NCI-H1105 (cell line): ENCODE measurements at places on chromosomes 5 and 9.

DNA sequence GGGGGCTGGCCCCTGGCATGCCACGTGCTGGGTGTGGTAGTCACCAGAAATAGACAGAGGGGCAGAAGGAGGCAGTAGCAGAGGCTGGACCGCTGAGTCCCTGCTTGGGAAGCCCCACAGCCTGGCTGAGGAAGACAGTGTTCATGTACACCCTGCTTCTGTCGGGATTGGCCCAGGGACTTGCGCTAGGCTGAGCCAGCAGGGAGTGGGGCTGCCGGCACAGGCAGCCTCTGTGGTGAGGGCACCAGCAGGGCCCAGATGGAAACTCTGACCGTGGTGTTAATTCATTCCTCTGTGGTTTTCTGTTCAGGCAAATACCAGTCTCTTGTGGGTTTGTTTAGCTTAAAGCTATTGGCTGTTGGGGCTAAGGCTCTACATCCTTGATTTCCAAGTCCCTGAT, 108.6 kb upstream of the RAD23B start:
- no peak for DNase-seq

GRCh38 chr9:97598461-97599288, 34.5 kb downstream of the TSTD2 start:
- DNase-seq: peak; percentile 53

- DNase-seq: no peak
These were observed 922.2 kb upstream of the SEMA6A start for GRCh38 chr5:117496801-117497200.

GRCh38 chr9:93288341-93288740, 104.4 kb downstream of the WNK2 start:
- DNase-seq: no peak

GRCh38 chr9:72509635-72510034, 11.8 kb upstream of the TMC1 start:
- no peak for DNase-seq

DNA sequence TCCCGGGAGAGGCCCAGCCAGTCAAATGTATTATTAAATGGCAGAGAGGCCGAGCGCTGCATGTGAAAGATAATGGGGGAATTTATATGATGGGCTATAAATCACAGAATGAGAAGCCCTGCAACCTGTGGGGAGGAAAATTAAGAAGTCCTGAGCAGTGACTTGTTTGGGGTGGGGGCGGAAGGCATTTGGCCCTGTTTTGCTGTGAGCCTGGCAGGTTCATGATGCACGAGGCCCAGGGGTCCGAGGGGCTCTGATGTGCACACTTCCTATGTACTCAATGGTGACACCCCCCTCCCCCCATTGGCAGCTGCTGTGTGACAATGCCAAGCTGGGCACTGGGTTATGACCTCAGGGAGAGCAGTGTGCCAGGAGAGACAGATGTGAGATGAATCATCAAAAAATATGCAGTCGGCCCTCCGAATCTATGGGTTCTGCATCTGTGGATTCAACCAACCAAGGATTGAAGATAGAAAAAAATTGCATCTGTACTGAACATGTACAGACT, 13.7 kb upstream of the DAB2IP start:
- no peak for DNase-seq

DNA sequence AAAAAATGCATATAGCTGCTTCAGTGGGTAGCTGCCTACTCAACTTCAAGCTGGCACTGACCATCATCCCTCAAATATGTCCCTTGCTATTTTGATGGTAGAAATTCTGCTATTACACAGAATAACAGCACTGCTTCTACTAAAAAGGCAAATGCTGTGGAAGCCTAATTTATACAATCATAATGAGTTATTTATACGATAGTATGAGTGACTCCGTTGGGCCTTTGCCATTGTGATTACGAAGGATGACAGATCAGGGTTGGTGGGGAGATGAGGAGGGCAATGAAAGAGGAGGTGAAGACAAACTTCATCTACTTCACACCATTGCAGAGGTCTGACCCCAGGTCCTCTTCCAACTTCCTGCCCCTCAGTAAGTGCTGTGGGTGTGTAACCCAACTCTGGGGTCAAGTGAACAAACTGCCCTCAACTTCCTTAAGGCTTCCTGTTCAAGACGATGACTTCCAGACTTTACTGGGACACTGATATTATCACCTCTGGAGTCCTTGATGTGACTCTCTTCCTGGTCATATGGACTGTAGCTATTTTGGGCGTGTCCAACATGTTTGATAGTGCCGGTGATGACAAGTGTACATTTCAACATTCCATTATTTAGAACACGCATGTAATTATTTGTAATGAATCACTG, 74.1 kb upstream of the RPS23 start:
- DNase-seq: no peak

GRCh38 chr5:126210955-126211354, 212.3 kb upstream of the GRAMD2B start:
- no peak for DNase-seq

DNA sequence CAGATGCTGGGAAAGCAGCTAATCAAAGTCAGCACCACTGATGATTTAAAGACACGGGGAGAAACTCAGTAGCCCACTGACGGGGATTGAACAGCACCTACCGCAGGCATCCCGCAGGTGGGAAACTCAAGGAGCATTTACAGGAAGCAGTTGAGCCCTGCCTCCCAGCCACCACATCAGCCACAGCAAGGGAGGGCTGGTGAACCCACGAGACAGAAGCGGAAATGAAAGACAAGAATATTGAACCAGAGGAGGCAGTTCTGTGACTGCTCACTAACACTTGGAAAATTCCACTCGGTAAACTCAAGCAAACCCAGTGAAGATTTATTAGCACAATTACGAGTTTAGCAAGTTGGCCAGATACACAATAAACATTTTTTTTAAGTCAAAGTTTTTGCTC, 10.6 kb upstream of the FAM163B start:
- DNase-seq: no peak

- DNase-seq: no peak
These were observed 2.7 kb upstream of the AGTPBP1 start for GRCh38 chr9:85744480-85744879.

- peak; percentile 47 for DNase-seq
These were observed at the start of gene CXXC5 for GRCh38 chr5:139648205-139649081. TSS of gene CXXC5 (plus strand) at chr5:139648349. CDS start at chr5:139680524, 32,175 bp downstream.

GRCh38 chr9:106419829-106420228, 443.1 kb upstream of the ZNF462 start:
- DNase-seq: no peak

DNA sequence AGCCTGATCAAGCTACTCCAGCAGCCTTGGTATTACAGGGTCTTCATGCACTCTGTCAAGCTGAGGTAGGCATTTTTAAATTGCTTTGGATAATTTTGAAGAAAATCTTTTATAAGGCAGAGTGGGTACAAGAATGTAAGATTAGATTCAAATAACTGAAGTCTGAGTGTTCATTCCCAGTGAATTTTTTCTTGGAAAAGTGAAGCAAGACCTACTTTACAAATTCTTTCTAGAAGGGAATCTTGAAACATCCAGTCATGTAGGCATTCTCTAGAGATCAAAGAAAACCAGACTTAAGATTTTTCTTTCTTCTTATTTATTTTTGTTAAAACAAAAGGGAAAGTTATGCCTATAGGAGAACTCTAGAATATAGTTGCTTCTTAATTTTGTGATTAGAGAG, 139.0 kb downstream of the FOCAD start:
- DNase-seq: no peak

- DNase-seq: no peak
These were observed 62.8 kb downstream of the NPR3 start for GRCh38 chr5:32773944-32774343.

GRCh38 chr9:99189186-99189585, 32.6 kb downstream of the ALG2 start:
- DNase-seq: no peak

DNA sequence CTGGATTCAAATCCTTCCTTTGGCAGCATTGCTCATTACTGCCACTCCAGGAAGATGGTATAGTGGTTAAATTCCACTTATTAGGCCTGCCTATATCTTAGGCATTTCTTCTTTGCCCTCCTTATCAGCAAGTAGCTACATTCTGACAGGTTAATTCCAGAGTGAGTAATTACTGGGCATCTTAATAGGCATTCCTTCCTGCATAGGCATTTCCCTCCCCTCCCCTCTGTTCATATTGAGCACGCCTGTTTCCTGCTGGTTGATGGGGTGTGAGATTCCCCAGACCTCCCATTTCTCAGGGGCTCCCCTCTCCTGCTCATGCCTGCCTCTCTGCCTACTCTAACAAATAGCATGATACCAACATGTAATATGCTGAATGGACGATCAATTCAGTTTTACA, 305.9 kb downstream of the CYLC2 start:
- no peak for DNase-seq

DNA sequence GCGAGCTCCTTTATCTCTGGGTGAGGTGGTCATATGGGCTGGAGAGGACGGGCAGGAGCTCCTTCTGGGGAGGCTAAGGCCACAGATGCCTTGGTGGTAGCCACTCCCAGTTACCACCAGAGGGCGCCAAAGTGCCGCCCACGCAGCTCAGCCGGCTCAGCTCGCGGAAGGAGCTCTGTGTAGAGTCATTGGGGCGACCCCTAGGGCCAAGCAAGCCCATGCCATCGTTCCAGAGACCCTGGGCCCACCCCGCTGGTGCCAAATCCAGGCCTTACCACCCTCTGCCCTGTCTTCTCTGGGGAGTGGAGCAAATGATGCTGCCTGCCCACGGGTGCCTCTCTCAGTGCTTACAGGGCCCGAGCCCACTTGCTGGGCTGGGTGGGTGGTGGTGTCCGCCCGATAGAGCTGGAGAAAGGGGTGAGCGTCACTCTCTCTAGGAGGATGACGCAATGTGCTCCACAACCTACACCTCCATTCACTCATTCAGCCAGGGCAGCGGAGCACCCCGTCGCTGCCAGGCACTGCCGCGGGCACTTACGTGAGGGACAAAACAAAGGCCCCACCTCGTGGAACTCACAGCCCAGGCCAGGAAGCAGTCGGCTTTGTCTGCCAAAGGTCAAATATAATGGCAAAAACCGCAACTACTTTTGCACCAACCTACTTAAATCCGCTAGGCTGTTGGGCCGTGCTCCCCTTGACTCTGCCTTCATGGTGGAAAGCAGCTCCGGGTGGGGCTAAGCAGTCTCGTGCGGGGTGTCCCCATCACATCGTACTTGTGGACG, 13.8 kb downstream of the TSPAN17 start:
- DNase-seq: peak; percentile 31

DNA sequence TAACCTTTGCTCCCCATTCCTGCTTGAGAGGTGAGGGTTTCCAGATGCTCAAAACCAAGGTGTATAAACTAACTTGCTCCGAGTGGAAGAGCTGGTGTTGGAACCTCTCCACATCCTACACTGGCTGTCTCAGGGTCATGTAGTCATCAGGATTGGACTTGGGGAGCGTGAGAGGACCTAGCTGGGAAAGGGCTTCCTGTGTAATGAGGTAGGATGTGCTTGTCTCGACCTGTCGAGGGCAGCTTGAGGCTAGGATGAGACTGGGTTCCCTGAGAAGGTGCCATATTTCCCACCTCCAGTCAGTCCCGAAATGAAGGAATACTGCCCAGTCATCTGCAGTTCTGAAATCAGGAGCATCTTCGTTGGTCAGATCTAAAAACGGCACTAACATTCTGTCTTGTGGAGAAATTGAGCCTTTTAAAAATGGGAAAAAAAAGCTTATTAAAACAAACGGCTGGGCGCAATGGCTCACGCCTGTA, 1.3 kb downstream of the CCNI2 start:
- no peak for DNase-seq

GRCh38 chr9:70567511-70567910, 153.1 kb upstream of the KLF9 start:
- DNase-seq: no peak

DNA sequence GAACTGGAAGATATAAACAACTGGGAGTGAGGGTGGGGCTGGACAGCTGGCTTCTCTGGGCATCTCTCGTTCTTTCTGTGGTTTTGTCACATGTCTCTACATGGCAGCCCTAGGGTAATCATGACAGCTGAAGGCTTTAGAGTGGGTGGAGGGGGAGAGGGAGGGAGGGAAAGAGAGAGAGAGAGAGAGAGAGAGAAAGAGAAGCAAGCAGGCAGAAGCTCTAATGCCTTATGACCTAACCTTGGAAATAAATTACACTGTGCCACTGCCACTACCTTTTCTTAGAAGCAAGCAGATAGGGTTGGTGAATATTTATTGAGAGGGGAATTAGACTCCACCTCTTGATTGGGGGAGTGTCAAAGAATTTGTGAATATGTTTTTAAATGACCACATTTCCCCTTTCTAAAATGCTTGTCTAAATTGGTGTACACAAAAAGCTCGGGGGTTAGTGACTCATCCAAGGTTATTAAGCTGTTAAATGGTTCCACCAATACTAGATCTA, 2.6 kb upstream of the DAPK1 start:
- no peak for DNase-seq

DNA sequence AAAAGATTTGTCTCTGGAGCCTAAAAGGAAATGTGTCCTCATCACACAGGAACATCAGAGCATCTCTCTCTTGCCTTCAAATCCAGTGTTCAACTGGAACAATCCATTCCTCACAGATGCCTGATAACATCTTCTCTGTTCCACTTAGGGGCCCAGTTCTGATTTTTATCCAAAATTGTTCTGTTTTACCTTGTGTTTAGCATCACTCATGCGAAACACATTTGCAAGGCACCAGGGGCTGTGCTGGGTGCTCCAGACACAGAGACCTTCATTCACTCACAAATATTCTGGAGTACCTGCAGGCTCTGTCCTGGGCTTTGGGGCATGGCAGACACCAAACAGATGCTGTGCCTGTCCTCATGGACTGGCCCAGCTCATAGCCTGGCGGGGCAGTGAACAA, 13.8 kb downstream of the GABBR2 start:
- DNase-seq: no peak

GRCh38 chr5:11905206-11905605, 960 bp upstream of the CTNND2 start:
- no peak for DNase-seq

GRCh38 chr5:53090229-53090628, 19.3 kb downstream of the MOCS2 start:
- DNase-seq: no peak

DNA sequence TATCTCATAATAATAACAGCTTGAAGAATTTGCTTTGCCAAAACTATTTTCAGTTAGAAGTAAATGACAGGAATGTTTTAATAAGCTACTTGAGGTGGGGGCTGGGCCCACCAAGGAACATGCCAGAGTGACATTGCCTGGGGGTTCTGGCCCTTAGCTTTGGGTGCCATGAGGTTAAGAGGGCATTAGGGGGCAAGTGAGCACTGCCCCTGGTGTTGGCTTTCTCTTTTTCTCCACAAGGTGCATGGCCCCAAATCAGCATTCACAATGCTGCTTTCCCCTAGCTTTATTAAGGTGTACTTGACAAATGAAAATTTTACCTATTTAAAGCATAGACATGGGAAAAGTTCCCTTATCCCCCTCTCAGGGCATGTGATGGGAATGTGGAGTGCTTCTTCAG, 305.4 kb downstream of the TENT4A start:
- DNase-seq: no peak

GRCh38 chr9:108160706-108161355, 671.3 kb upstream of the KLF4 start:
- DNase-seq: no peak

DNA sequence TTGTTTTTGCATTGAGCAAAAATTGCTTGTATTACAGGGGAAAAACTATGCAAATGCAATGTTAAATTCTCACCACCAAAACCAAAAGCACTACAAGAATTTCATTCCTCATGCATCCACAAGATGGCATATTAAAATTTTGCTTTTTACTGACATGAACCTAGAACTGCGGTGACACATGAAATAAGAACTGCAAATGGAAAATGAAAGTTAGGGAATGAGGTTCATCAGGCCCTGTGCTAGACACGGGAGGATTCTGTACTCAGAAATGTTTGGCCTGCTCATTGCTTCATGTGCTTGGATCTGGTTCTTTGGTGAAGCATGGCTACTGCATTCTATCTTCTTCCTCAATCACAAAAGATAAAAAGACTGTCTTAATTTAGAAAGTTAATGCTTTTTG, 9.1 kb upstream of the RFK start:
- no peak for DNase-seq

- no peak for DNase-seq
These were observed 421.9 kb upstream of the FTMT start for GRCh38 chr5:121429761-121430160.
